Stimulated activated CD4-positive, alpha-beta T cell treated with anti-CD3 and anti-CD28 coated beads, TNF-alpha, amount 100 ng/mL, for 1 hour (primary cell): ENCODE measurements at places on chromosomes 7 and 10.

DNA sequence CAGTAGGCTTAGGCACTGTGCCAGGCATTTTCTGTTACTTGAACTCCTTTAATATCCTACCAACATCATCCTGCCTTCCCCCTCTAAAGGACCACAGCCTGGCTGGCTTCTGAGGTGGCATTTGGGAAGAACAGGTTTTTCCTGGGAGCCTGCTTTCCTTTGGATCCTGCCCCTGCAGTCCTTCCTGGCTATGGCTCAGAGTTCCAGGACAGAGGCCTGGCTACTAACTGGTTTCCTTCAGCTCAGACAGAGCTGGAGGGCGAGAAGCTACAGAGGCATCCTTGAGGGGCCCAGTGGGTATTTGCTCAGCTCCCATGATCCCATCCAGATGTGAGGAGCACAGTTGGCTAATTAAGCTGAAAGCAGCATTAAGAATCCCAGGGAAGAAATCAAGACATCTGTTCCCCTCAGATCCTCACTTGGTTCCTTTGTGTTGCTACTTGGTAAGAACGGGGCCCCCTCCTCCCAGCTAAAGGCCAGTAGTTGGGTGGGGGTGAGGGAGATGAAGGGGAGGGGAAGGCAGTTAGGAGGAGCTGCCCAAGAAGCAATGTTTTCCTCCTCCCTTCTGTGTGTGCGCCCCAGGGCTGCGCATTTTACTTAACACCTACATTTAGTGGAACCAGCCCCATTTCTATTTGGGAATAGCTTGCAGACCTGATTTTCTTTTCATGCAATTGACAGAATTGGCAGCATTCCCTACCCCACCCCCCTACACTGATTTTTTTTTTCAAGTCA is 142.6 kb upstream of the SORCS3 start:
- no peak for DNase-seq

DNA sequence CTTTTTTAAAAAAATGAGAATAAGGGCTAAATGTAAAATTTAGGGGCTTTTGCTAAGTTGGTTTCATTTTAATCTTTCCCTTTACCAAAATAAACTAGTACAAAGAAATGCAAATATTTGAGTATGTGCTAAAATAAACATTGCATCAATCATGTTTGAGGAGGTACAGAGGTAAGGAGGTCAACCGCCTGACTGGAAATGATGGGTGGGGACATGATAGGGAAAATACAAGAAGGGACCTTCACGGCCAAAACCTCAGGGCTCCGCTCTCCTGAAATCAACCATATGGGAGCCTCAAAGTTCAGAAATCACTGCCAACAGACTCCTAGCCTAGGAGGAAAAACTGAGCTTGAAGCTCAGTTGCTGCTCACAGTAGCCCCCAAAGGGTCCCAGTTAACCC is 207.6 kb downstream of the AHR start:
- no peak for DNase-seq

GRCh38 chr7:55172161-55172560 is 153.3 kb downstream of the EGFR start:
- no peak for DNase-seq

DNA sequence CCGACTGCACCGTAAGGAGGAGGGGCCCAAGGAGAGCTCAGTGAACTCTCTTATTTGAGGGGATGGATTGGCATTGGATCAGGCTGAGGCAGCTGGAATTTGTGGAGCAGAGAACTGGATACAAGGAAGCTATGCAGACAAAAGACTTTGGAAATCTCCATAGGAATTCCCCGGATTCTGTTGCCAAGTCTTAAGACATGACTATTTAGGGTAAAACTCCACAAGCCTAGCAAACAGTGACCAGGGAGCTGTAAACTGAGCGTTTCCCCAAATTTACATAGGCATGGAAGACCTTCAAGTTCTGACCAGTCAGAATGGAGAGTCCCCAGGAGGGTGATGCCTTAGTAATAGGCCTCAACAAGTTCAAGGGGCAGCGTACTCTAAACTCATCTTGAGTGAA is 82.5 kb upstream of the PCBD1 start:
- no peak for DNase-seq

GRCh38 chr10:102299873-102300272 is 54.5 kb downstream of the GBF1 start:
- no peak for DNase-seq

DNA sequence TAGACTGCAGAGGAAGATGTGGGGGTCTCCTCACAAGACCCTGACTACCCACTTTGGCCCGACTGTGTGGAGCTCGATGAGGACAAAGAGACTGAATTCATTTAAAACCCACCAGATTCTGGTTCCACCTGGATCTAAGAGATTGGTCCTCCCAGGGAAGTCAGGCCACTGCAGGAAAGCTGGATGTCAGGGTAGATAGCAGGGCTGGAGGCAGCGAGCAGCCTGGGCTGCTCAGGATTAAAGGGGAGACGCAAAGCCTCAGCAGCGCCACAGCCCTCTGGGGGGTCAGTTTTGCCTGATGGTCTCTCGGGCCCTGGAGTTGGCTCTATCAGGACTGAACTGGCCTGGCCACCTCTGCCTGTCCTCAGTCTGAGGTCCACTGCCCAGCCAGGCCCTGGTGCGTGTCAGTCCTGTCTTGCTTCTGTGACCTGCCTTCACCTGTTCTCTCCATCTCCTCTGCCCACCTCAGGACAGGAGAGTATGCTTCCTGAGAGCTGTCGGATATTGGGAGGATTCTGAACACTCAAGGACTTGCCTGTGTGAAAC is 12.2 kb upstream of the KLRG2 start:
- DNase-seq = no peak
